ENCODE measurements at places on chromosomes 2 and 18.

DNA sequence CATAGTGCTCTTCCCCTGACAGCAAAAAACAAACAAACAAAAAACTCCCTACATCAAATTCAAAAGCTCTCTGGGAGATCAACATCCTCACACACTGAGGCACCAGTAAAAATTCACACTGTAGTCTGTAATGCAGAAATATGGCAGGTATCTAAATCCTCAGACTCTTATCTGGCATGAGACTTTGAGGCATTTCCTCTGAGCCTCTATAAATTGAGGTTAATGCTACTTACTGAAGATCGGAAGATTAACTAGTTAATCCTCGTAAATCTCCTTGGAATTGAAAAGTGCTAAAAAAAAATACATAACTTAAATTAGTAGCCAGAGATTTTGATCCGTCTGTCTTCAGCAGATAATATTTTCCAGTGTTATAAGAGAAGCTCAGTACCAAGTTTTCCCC, 65.0 kb downstream of the AP1S3 start:
- DNase-seq, result no peak

GRCh38 chr2:206873423-206873822, 65.9 kb upstream of the CPO start:
- DNase-seq, result no peak

DNA sequence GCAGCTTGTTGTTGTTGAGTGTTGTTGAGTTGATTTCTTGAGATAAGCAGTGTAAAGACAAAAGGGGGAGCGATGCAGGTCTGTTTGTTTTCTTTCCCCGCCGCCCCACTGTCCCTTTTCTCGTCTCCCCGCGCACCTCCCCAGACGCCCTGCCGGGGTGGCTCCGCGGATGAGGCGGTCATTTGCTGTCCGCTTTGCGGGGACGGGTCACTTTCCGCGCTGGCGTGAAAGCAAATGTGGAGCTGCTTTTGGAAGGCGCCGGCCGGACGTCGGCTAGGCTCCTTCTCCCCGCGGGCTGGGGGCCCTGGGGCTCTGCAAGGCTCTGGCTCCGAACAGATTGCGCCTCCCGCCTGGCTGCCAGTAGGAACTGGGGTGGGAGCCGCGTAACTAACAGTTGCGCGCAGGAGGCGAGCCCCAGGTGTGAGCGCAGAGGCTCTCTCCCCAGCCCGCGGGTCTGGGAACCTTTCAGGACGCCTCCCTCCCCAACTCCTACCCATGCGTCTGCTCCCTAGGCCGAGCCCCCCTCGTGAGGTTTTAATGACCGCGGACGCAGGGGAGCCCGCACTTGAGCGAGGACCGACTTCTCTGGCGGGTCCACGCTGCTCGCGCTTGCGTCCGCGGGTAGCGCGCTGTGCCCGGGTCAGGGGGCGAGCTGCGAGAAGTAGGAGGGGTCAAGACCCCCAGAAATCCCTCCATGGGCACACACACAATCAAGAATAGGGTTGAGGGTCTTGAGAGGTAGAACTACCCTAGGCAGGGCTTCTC, 146.6 kb downstream of the MEIS1 start:
- peak; percentile 47 for DNase-seq

- DNase-seq, result no peak
These were observed 8.8 kb upstream of the CRACDL start for GRCh38 chr2:98944775-98945174.

DNA sequence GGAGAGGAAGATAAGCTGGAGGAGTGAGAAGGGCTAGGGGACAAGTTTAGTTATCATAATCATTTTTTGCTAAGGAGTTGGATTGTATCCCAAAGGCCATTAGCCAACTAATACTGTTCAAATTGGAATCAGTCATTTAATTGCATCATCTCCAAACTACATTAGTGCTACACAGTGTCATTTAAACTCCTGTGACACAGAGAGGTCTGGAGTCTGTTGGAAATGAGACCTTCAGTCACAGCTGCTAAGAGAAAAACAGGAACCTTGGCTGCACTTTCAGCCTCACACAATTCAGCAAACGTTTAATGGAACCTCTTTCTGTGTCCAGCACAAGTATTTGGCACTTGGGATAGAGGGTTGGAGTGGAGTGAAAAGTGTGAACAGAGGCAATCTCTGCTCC, 175.5 kb upstream of the MGAT5 start:
- peak; percentile 43 for DNase-seq

GRCh38 chr2:110095994-110096633, 19.5 kb downstream of the MALL start:
- no peak for DNase-seq

DNA sequence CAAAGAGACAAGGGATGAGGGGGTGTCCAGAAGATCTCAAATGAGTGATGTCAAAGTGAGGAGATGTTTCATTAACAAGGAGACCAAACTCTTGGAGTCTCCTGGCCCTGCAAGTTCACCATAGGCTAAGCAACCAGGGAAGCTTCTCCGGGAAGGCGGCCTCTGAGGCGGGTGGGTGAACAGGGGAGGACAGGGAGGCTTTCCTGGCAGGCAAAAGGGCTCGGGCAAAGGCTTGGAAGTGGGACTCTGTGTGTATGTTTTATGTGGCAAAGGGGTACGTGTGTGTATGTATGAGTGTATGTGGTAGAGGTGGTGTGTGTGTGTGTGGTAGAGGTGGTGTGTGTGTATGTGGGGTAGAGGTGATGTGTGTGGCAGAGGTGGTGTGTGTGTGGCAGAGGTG, 163.9 kb downstream of the DYSF start:
- DNase-seq, result no peak

GRCh38 chr2:6782517-6783237, 83.0 kb downstream of the CMPK2 start:
- no peak for DNase-seq

GRCh38 chr18:37565101-37565976, at the start of gene CELF4:
Gene CELF4 (minus strand): TSS chr18:37565798.
- DNase-seq, result no peak

DNA sequence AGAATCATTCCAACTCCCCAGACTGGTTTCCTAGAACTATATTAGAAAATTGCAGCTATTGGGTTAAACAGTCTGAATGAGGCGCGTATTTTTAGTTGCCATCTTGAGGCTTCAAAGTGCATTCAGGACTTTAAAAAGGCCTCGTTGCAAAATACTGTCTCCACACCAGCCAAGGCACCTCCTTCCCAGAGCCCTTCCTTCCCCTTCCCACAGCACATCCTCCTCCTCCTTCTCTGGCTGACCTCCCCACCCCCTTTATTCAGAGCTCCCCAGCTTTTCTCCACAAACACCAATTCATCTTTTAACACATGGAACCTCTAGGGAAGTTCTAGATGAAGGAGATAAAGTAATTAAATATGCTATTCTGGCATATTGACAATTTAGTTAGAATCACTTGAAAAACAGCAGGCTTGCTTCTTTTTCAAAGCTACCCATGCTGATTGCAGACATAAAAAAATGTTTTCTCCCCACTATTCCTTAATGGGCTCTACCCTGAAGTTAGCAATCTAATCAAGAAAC, 90.3 kb downstream of the RTP5 start:
- DNase-seq, result no peak

DNA sequence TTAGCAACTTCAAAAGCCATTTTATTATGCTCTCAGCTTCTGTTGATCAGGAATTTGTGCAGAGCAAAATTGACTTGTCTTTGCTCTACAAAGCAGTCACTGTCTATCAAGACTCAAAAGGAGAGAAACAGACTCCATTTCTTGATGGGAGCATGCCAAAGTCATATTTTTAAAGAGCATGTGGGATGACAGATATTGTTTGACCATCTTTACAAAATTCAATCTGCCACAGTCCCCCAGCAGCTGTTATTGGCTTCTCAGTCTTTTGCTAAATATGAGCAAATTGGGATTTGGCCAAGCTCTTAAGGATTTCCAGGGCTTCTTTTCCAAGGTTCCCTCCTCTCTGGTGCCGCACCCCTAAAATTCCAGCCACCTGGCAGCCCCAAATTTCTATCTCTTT, 67.9 kb downstream of the TEX51 start:
- DNase-seq, result no peak

DNA sequence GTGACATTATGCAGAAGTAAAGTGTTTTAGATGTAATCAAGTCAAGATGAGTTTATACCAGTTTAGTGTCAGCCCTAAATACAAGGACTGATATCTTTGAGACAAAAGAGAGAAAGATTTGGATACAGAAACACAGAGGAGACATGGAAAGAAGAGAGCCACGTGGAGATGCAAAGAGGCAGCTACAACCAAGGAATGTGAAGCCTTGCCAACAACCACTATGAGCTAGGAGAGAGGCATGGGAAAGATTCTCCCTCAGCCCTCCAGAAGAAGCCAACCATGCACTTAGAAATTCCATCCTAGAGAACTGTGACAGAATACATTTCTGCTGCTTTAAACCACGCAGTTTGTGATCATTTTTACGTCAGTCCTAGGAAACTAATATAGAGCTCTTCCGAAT, 217.2 kb downstream of the DOK6 start:
- DNase-seq, result no peak

DNA sequence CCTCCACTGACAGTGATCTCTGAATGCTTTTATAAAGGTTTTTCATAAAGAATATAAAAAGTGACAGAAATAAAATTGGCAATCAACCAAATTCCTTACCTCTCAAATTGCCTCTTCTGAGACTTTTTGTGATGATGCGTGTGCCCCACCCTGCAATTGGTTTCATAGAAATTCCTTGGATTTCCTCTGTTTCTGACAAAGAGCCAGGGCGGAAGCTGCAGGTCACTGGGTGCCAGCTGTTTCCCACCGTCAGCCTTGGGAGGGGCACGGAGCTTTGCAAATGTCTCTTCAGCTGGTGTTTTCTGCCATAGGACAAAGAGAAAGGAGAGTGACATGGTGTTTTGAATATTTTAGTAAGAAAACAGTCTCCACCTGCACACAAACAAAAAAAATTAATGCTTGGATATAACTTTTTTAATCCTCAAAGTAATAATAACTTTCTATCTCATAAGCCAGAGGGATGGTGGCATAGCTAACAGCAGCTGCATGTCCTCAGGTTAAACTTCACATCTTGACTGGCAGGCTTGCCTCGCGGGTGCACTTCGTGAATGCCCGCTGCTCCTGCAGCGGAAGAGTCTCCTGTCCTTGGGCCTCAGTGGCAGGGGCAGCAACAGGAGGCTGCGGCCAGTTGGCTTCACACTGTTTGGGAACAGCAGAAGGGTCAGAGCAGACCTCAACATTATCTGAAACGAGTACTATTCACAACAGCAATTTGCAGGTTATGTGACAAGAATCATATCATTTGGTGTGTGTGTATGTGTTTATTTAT, 24.7 kb downstream of the AGAP1 start:
- no peak for DNase-seq

DNA sequence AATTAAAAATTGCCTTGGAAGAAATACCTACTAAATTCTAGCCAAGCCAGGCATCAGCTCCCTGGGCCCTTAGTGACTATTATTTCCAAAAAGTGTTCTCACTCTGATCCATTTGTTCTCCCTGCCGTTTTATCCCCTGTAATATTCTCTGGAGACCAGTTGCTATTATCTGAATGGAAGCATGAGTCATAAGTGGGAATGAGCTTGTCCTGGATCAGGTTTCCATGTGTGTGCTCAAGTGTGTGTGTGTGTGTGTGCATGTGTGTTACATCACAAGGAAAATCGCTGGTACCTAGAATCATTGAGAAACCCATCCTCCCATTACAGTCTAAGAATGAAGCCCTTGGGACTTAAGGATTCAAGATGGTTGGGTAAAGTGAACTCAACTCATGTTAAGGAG, 130.3 kb upstream of the CXCR4 start:
- DNase-seq, result no peak

- peak; percentile 28 for DNase-seq
These were observed 3.5 kb downstream of the CNDP2 start for GRCh38 chr18:74499633-74500032.

DNA sequence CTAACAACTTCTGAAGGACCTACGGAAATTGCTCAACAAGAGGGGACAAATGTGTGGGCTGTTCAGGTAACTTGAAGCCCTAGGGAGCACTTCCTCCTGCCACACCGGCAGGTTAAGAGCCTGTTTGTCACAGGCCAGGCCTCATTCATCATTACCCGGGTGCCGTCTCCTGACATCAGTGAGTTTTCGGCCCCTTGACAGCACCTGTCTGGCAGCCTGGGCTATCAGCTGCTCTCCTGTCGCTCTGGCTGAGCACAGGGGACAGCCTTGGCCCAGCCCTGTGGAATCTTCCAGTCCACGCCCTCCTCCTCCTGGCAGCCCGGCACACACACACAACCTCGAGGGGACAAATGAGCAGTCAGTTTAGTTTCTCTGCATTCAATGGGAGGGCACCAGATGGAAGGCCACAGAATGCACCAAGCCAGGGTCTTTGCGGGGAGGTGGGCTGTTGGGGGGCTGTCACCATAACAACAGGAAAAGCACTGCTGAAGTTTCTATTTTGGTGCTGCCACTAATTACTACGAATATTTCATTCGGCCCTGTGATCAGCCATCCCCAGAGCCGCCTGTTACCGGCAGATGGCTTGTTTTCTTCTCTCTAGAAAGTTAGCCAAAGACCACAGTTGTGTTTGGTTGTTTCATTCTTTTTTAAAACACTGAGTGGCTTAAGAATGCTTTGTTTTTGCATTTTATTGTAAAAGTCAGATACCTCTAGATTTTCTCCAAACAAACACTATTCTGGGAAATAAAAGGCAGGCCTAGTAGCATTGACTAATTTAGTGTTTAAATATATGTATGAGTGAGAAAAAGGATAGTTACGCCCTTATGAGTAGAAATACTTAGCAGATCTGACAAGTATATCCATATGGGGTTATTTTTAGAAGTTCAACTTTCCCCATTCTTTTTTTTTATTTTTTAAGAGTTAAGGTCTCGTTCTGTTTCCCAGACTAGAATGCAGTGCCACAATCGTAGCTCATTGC, 189.9 kb upstream of the NDUFV2 start:
- DNase-seq, result peak; percentile 76

DNA sequence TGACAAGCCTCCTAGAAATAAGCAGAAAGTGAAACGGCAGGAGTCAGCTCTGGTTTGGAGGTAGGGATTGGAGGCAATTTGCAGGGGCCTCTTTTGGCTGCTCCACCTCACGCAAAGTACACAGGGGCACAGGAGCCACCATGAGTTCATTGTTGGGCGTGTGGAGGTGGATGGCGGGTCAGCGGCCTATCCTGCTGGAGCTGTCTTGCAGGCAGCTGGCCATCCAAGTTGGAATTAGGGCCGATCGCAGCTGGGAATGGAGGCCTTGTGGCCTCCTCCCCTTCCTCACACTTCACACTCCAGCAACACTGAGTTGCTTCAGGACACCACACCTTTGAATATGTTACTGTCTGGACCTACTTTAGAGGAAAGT, 171.5 kb downstream of the MYCN start:
- no peak for DNase-seq

GRCh38 chr2:173357346-173357745, 2.7 kb downstream of the CDCA7 start:
- DNase-seq, result no peak

Data from right hindlimb (tissue), 1 donor.